Neural crest cell (in vitro differentiated cells): ENCODE measurements at places on chromosomes 2 and 18.

DNA sequence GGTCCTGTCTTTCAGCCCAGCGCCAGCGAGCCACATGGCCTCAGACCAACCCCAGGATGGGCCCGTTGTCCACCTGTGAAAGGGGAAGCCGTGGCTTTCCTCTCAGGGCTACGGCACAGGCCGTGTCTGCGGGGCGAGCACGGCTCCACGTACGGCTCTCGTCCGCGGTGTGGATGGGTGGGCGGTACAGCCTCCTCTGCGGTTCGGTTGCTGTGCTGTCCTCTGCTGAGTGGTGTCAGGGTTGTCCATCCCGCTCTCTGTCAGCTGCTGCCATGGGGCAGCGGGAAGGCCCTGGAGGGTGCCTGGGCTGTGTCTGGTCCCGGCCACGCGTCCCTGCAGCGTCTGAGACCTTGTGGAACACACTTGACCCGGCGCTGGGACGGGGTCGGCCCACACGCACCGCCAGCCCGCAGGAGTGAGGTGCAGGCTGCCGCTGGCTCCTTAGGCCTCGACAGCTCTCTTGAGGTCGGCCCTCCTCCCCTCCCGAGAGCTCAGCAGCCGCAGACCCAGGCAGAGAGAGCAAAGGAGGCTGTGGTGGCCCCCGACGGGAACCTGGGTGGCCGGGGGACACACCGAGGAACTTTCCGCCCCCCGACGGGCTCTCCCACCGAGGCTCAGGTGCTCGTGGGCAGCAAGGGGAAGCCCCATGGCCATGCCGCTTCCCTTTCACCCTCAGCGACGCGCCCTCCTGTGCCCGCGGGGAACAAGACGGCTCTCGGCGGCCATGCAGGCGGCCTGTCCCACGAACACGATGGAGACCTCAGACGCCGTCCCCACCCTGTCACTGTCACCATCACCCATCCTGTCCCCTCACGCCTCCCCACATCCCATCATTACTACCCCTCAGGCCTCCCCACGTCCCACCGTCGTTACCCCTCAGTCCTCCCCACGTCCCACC lies 128.7 kb downstream of the NFATC1 start:
- DNase-seq, result no peak

DNA sequence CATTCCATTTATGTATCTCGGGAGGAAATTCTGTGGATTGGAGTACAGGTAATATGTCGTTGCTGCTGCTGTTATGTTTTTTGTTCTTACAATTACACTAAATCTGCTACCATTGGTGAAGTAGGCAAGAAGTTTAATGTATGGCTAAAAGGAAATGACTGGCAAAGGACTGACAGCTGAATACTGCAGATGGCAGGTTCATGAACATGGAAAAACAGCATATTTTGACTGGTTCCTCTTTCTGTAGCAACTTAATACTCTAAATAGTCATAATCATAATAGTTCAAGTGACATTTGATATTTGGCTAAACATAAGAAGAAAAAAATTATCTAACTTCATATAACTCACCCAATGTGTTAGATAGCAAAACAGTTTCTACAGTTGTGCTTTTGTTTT lies 84.5 kb upstream of the PGAP1 start:
- DNase-seq, result no peak

GRCh38 chr18:34511879-34512278 lies 198.2 kb upstream of the DTNA start:
- DNase-seq, result no peak

- DNase-seq, result no peak
Observed at GRCh38 chr2:39008665-39009064, 112.2 kb downstream of the SOS1 start.

- no peak for DNase-seq
Observed at GRCh38 chr2:240615396-240615795, 9.9 kb upstream of the GPR35 start.

DNA sequence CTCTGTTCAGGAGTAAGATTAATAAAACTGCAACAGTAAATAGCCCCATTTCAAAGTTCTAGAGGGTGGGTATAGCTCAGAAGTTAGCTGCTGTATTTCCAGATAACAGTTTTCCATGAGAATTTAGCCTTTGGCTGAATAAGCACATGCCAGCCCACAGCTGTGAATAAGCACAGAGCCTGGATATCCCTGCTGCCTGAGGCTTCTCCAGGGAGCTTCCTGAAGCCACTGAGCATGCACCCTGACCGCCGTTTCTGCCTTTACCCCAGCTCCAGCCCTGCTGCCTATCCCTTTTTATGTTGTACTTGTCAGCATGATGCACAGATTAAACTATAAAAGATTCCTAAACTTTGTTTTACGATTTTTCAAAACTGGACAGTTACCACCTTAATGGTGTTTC lies 85.3 kb downstream of the FEZ2 start:
- DNase-seq, result no peak

DNA sequence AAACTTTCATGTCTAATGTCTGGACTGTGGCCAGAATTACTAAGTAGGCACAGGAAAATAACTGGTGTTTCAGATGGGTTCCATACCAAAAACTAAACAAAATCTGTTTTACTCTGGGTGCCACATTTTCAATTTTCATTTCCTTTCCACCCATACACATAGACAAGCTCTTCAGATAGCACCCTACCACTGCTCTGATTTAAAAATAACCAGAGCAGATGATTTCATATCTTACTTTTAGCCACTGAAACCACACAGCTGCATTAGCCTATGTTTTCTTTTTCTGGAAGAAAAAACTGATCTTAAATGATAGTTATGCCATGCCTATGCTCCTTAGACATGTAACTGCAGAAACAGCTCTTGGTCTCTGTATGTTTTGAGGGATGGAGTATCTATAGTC lies 647.6 kb downstream of the CPS1 start:
- DNase-seq, result no peak

- DNase-seq, result no peak
Observed at GRCh38 chr2:168685600-168686451, 116.6 kb upstream of the NOSTRIN start.

- DNase-seq, result no peak
Observed at GRCh38 chr2:20696366-20696765, 29.4 kb downstream of the GDF7 start.

DNA sequence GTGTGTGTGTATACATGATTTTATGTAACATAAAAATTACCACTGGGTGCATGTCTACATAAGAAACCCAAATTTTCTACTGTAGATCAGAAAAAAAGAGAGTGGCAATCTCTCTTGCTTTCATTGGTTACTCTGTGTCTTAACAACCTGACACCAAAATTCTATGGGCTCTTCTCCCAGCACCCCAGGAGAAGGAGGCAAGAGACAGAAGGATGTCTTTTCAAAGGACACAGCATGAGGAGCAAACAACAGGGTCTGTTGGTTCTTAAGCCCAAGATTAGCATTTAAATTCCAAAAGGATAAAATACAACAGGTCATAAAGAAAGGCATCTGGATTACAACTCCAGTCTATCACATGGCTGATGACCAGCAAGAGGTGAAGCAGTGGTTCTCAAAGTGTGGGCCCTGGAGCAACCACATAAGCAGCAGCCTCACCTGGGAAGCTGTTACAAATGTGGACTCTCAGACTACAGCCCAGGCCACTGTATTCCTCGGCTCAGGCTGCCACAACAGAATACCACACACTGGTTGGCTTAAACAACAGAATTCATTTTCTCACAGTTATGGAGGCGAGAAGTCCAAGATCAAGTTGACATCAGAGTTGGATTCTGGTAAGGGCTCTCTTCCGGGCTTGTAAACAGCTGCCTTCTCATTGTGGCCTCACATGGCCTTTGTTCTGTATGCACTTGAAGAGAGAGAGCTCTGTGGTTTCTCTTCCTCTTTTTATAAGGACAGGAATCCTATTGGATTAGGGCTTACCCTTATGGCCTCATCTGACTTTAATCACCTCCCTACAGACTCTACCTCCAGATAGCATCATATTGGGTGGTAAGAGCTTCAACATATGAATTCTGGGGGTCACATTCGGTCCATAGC lies 79.8 kb upstream of the RNF152 start:
- DNase-seq, result no peak

DNA sequence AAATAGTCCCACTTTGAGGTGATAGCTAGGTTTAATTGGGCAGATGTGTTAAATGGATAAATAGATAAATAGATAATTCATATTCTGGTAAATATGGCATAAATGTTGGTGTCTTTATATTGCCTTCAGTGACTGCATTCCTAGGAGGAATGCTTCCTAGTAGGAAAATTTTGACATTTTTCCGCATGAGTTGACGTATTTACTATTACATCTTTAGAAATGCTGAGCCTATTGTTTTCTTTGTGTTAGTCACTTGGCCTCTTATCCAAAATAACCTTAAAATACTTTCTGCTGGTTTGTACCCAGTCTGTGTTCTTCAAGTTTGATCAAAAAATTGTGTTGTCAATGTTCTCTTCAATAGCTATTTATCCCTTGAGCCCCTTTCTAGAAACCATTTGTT lies 495.6 kb upstream of the ZEB2 start:
- no peak for DNase-seq

DNA sequence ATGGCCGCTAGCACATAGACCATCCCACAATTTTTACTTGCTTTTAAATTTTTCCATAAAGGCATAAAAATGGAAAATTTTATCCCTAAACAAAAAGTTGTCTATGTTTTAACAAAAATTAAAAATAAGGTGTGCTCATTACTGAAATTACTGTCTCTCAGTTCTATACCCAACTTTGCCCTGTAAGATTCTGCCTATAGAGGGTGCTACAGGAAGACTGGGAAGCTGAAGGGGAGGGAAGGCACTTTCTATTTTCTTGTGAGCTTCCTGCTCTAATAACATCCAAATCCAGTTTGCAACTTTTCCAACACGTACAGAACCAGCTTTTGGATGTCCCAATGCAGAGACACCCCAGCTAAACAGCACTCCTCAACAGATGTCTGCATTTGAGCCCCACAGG lies 666.9 kb downstream of the PLCL1 start:
- DNase-seq, result no peak

- DNase-seq, result no peak
Observed at GRCh38 chr18:12394428-12394827, 13.3 kb upstream of the PRELID3A start.

- DNase-seq, result no peak
Observed at GRCh38 chr2:195579776-195580555, 77.1 kb upstream of the SLC39A10 start.

GRCh38 chr2:74927621-74928020 lies 30.8 kb upstream of the POLE4 start:
- no peak for DNase-seq

DNA sequence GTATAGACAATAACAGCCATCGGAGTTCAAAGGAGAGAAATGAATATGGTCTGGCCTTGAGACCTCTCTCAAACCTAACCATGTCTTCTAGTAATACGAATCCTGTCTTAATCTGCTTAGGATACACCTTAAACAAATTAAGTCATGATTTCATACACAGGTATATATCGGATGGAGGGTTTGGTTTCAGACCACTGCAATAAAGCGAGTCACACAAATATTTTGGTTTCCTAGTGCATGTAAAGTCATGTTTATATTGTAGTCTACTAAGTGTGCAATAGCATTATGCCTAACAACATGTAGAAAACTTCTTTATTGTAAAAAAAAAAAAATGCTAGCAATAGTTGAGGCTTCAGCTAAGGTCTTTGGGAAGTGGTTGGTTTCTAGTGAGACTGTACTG lies 73.8 kb downstream of the EML6 start:
- DNase-seq, result no peak

DNA sequence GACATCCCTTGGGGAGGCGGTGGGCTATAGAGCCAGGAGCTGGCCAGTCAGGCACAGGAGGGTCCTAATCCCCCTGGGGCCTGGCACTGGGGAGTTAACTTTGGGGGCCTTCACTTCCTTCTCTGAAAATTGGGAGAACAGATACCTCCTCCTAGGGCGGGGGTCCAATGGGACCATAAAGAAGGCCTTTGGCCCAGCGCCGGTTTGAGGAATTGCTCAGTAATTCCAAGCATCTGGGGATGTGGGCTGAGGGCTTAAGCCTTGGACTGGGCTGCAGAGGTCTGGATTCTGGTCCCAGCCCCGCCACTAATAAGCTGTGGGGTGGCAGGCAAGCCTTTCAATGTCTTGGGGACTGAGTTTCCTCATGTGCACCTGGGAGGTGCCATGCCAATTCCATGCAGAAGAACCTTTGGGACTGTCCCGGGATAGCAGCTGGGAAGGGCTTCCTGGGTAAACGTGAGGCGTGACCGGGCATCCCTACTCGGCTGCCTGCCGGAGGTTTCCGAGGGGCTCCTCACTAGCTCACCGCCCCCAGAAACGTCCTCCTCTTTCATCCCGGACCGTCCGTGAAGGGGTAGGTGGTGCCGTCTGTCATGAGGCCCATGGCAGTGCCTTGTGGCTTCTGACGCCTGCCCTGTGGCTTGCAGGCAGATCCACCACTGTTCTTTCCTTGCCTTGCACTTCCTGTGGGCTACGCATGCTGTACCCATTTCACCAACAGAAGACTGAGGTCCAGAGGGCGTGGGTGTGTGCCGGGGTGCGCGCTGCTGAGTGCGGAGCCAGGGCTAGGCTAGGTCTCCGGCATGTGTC lies 67.4 kb upstream of the HPCAL1 start:
- DNase-seq, result no peak
